Left ventricle myocardium inferior (tissue), 1 donor: ENCODE measurements at places on chromosomes 4 and X.

DNA sequence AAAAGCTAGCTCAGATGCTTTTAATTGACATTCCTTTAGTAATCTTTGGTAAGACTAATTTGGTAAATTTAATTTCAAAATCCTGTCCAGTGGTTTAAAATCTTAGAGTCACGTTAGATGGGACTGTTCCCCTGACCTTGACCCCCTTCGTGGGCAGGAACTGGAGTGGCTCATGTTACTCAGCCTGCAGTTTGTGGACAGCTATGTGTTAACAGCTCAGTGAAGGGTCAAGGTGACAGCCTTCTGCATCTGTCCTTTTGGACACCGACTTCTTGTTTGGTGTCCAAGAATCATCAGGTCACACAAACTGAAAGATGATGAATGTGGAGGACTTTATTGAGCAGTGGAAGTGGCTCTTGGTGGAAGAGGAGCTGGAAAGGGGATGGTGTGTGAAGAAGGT is 2.9 kb downstream of the ARSF start:
- no peak for DNase-seq

GRCh38 chr4:9933956-9934355 is 87.3 kb downstream of the SLC2A9 start:
- DNase-seq, result no peak

GRCh38 chr4:128107766-128108165 is 46.7 kb downstream of the LARP1B start:
- no peak for DNase-seq

GRCh38 chrX:9429767-9430166 is 35.1 kb upstream of the TBL1X start:
- DNase-seq, result no peak

DNA sequence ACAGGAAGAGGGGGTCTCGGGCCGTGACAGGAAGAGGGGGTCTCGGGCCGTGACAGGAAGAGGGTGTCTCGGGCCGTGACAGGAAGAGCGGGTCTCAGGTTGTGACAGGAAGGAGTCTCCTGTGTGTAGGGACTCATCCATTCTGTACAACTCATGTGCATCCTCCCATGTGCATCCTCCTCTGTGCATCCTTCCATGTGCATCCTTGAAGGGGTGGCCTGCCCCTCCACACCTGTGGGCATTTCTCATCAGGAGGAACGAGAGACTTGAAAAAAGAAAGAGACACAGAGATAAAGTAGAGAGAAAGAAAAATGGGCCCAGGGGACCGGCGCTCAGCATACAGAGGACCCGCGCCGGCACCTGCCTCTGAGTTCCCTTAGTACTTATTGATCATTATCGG is 30.2 kb upstream of the PLCXD1 start:
- no peak for DNase-seq

DNA sequence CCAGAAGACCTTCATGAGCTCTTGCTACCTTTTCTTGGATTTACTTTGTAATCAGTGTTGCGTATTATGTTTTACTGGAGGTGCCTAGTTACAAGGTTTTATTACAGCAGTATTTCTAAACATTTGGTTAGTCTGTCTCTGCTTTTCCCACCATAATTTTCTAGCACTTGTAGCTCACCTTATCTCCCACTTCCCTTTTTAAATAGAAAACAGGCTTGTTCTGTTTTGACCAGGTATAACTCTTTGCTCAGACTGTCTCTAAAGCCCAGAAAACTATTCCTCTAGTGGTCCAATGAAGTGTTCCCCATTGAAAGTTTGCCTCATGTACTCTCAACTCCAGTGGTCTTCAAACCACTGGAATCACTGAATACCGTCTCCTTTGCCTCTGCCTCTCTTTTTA is 43.9 kb downstream of the AFF1 start:
- DNase-seq, result no peak

GRCh38 chrX:17412692-17413091 is 37.7 kb downstream of the NHS start:
- no peak for DNase-seq

- peak; percentile 18 for DNase-seq
These were observed 25.3 kb downstream of the HOPX start for GRCh38 chr4:56655627-56656345.

DNA sequence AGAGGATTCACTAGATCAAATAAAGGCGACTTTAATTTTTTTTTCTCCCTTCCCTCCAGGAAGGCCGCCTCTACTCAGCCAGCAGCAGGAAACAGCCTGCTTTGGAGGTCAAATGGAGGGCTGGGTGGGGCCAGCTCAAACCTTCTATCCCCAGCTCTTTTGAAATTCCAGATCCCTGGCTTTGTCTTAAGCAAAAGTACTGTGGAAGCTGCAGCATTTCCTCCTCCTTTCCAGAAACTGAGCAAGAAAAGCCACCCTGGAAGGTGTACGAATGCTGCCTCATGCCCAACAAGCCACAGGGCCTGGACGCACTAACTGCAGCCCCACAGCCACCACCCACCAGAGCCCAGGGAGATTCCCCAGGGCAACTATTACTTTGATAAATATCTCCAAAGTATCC is 55.1 kb upstream of the ZCCHC13 start:
- peak; percentile 20 for DNase-seq

DNA sequence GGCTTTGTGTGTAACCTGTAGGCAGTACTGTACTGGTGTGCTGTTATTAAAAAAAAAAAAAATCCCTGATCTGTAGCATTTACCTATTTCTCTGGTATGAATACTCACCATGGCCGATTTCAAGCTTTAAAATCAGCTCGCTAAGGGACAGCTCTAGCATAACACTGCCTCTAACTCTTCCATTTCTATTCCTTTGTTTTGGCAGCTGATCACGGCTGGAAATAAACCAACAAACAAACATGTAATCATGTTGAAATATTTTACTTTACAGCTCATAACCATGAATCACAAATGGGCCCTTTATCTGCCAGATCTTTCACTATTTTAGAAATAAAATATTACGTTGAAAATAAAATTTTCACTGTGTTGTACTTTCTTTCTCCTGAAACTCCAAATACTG is 60.5 kb upstream of the IL15 start:
- no peak for DNase-seq

DNA sequence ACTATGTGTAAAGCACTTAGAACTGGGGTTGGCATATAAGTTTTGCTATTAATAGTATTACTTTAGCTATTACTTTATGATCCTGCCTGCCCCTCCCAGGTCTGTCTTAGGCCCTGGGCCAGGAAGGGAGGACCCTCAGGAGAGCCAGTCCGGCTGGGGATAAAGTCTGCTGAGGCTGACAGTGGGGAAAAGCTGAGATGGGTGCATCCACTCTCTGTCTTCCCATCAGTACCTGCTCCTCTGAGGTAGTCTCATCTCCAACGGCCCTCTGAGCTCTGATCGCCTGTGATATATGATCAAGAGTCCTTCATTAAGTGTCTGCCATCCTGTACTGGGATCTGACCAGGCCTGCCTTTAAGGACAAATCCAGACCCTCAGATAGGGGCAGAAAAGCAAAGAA is 156.5 kb upstream of the PJA1 start:
- no peak for DNase-seq

- no peak for DNase-seq
These were observed 245.1 kb upstream of the KLHL4 start for GRCh38 chrX:87272491-87272890.

DNA sequence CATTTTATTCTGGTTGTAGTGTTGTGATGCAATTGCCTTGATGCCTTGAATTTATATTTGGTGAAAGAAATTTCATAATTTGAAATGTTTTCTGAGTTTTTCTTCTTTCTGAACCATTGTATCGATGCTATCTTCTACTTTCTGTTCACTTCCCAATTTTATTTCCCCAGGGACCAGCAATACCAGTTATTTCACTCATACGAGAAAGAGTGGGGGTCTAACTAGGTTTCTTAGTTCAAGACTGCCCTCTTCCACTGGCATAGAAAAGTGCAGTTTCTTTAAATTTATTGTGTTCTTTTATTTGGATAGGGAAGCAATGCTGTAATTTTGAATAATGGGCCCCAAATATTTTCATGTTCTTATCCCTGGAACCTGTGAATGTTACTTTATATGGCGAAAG is 544.0 kb upstream of the ADGRL3 start:
- no peak for DNase-seq

- no peak for DNase-seq
These were observed 168.9 kb upstream of the EDNRA start for GRCh38 chr4:147311956-147312355.

DNA sequence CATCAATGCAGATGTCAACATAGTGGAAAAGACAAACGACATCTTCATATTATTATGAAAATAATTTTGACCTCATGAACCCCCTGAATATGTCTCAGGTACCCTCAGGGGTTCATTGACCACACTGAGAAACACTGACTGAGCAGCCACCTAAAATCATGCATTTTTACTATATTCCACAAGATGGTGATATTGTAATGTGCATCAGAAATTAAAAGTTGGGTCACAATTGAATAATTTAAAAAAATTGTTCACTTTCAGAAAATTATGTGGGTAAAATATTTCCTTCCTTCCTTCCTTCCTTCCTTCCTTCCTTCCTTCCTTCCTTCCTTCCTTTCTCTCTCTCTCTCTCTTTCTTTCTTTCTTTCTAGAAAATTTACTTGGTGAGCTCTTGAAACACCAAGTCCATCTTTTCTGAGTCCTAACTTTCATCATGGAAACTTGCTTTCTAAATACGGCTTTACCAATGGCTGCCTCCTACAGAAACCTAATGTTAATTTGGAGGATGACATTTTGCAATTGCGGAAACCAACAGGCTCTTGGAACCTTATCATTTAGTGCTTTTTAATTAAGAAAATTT is 103.6 kb downstream of the RTL3 start:
- no peak for DNase-seq

DNA sequence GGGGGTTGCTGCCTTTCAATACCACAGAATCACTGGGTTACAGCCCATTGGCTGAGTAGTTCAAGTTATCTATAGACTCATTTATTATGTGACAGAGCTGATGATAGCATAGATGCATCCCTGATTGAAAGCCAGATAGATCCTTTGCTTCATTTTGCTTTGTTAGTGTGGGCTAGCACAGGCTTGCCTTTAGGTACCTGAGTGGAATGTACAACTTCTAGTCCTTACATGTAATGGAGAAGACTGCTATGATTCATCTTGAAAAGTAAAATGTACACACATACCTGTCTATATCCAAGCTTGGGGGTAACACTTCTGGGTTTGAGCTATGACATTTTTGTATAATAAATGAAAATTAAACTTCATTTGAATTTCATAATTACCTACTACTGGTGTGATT is 226.0 kb upstream of the FTHL17 start:
- no peak for DNase-seq

- no peak for DNase-seq
These were observed 152.9 kb downstream of the PTTG2 start for GRCh38 chr4:38113132-38113531.

- DNase-seq, result no peak
These were observed 67.0 kb downstream of the NHS start for GRCh38 chrX:17441965-17442364.

GRCh38 chr4:24657768-24658617 is 73.6 kb upstream of the DHX15 start:
- peak; percentile 26 for DNase-seq

- no peak for DNase-seq
These were observed 26.5 kb upstream of the FUNDC1 start for GRCh38 chrX:44569122-44569521.

- DNase-seq, result peak; percentile 18
These were observed 21.8 kb downstream of the RPS6KA3 start for GRCh38 chrX:20244931-20245330.

- DNase-seq, result no peak
These were observed 78.2 kb downstream of the ZNF827 start for GRCh38 chr4:145860446-145860845.

- no peak for DNase-seq
These were observed 60.9 kb downstream of the SPATA18 start for GRCh38 chr4:52111995-52112394.
